NCI-H1048 (cell line): ENCODE measurements at places on chromosomes 12 and 14.

DNA sequence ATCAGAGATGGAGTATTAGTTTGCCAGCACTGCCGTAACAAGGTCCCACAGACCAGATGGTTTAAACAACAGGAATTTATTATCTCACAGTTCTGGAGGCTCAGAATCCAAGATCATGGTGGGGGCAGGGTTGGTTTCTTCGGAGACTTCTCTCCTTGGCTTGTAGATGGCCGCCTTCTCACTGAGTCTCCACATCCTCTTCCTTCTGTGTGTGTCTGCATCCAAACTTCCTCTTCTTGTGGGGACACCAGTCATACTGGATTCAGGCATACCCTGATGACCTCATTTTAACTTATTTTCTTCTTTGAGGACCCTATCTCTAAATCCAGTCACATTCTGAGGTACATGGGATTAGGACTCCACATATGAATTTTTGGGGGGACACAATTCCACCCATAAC is 455.5 kb downstream of the RGS6 start:
- DNase-seq, result no peak

DNA sequence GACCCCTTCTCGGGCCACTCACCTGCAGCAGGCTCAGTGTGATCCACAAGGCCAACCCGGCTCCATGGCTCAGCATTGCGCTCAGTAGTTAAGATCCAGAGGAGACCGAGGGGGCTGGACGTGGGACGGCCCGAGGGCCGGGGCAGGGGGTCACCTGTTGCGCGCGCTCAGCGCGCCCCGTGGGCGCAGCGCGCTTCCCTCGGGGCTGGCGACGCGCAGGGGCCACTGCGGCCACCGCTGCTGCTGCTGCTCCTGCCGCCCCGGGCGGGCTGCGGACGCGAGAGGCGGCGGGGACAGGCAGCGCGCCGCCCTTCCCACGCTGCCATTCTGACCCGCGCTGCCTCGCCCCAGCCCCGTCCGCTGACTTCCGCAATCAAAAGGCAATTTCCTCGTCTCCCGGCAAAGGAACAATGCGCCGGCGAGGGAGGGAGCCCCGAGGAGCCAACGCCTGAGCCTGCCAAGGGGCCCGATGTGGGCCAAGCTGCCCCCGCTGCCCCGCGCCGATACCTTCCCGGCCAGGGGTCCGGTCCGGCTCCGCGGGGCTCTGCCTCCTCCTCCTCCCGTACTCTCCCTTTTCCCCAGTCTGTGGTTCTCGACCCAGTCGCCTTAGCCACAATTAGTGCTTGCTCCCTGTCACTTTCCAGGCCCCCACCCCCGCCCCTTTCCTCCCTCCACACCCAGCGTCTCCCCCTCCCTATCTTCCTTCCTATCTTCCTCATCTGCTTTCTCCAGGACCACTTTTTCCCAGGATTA is 27.3 kb downstream of the PTPRB start:
- no peak for DNase-seq

GRCh38 chr12:19894803-19895202 is 455.5 kb downstream of the AEBP2 start:
- no peak for DNase-seq

DNA sequence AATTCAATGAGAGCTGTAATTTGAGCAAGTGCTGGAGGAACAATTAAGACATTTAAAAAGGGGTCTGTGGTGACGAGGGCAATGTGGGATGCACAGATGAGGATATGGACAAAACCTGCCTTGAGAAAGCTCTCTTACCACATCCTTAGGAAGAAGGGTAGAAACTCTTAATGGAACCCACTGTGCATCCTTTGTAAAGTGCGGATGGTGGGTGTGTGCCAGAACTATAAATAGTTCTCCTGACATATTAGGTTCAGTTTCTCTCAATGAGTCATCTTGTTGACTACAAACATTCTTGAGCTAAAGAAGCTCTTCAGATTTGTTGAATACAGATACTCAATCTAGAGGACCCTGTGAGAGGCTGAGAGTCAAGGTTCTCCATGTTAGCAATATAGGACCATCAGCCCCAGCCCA is 106.1 kb upstream of the ANO4 start:
- no peak for DNase-seq

DNA sequence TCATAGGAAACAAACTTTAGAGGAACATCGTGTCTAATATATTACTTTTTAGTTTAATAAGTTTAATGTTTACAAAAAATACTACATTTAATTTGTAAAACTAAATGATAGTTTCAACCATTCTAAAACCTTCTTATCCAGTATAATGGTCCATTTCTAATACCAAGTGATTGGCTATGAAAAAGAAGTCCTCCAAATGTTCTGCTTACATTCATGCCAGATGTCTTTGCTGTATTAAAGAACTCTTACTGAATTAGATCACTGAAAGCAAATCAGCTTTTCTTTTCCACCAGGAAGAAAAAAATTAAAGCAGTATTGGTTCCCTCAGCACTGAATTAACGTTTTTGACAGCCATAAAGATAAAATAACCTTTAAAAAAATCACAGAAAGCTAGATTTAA is 3.7 kb downstream of the NOVA1 start:
- DNase-seq, result no peak

- DNase-seq, result no peak
These were observed 58.0 kb upstream of the PSMA6 start for GRCh38 chr14:35234012-35234805.

- DNase-seq, result no peak
These were observed 514.0 kb downstream of the FUT8 start for GRCh38 chr14:65926504-65926903.

DNA sequence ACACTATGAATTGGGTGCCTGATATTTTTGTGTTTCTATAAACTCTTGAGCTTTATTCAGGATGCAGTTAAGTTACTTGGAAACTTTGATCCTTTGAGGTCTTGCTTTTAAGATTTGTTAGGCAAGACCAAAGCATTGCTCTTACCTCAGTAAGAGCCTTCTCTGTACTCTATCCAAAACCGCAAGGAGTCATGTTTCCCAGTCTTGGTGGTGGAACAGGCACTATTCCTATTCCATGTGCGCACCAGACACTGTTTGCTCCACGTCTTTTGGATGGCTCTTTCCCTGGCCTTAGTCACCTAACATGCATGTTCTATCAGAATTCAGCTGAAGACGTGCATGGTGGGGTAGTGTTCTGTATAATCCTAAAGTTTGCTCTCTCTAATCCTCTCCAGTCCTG is 23.5 kb downstream of the CSRP2 start:
- DNase-seq, result no peak

- no peak for DNase-seq
These were observed 190.8 kb downstream of the NUAK1 start for GRCh38 chr12:105947906-105948305.

- DNase-seq, result no peak
These were observed 79.9 kb downstream of the ARF6 start for GRCh38 chr14:49972823-49973222.

DNA sequence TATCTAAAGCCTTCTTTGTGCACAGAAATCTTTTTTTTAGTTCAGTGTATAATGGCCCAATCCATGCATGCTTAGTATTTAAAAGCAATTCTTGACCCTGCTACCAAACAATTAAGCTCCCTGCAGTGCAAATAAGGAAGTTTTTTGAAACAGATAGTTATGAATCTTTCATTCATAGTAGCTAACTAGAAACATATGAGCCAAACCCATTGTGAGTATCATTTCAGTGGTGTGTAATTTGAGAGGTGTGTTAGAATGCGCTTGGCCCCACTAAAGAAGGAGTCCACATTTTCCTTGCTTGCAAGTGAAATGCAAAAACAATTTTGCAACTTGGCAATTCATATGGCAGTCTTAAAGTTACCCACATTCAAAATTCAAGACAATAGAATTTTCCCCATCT is 14.4 kb downstream of the EPS8 start:
- DNase-seq, result no peak

- DNase-seq, result no peak
These were observed 14.5 kb downstream of the WSB2 start for GRCh38 chr12:118046430-118046829.

- DNase-seq, result no peak
These were observed 527 bp downstream of the CAMKK2 start for GRCh38 chr12:121295746-121296617.

DNA sequence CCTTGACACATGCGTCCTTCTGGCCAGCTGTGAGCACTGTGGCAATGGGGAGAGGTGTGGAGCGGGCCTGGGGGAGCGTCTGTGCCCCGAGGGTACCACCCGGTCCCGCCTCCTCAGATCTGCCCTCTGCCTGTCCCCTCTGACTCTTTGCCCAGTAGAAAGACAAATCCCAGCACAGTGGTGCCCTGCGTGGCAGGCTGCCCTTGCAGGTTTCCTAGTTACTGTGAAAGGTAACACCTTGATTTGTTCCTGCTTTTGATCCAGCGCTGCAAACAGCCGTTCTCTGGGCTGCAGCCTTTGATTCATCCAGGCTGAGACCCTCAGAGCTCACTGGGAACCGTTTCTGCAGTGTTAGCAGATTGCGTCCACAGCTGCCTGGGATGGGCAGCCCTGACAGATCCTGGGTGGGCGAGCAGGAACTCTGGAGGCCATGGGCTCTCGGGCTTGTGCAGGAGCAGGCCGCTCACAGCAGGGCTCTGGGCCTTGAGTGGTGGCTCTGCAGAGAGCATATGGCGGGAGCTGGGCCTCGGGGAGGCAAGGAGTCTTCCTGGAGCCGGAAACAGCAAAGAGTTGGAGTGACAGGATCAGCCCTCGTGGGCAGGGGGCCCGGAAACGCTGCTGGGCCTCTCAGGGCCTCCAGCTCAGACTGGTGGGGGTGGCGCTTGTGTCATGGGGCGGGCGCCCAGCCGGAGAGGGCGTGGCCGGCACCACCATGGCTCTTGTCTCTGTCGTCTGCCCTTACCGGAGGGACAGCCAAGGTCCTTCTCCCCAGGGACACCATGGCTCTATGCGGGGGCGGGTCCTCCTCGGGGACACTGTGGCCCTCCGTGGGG is 16.6 kb downstream of the FBRSL1 start:
- no peak for DNase-seq

DNA sequence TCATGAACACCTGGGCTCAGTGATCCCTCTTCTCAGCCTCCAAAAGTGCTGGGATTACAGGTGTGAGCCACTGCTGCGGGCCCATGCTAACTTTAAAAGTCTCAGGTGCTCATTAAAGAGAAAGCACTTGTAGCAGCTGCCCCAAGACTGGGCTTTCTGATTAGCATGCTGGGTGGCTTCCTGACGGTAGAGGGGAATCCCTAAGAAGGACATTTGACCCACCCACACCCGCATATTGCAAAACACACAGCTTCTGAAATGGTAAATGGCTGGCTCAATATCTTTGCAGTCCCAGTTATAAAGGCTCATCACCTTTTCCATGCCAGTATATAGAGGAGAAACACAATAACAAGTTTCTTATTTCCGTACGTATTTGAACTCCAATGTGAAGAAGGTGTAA is 19.3 kb upstream of the BICD1 start:
- DNase-seq, result no peak

GRCh38 chr14:68346556-68347343 is 446.1 kb downstream of the ZFP36L1 start:
- DNase-seq, result no peak

- DNase-seq, result no peak
These were observed 81.0 kb downstream of the CLMN start for GRCh38 chr14:95238487-95239298.

DNA sequence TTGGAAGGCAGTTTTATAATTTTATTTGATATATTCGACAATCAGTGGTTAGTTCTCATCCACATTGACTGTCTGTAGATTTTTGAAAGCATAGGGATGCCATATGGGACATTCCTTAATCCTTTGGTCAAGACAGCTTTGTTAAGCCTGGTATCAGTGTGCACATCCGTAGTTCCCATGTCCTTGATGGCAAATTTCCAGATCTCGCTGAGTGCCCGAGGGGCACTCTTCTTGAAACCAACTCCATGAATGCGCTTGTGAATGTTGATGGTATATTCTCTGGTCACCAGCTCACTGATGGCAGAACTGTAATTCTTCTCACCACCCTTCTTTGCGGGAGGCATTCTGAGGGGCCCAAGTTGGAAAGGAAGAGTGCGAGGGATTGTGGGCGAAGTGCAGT is 6.1 kb upstream of the DENND5B start:
- DNase-seq, result no peak

- DNase-seq, result no peak
These were observed 96.3 kb downstream of the PAX9 start for GRCh38 chr14:36757734-36758601.

GRCh38 chr14:60665177-60665550 is 15.9 kb upstream of the SIX1 start:
- no peak for DNase-seq

- DNase-seq, result no peak
These were observed 187.4 kb upstream of the PRMT8 start for GRCh38 chr12:3303410-3304136.

DNA sequence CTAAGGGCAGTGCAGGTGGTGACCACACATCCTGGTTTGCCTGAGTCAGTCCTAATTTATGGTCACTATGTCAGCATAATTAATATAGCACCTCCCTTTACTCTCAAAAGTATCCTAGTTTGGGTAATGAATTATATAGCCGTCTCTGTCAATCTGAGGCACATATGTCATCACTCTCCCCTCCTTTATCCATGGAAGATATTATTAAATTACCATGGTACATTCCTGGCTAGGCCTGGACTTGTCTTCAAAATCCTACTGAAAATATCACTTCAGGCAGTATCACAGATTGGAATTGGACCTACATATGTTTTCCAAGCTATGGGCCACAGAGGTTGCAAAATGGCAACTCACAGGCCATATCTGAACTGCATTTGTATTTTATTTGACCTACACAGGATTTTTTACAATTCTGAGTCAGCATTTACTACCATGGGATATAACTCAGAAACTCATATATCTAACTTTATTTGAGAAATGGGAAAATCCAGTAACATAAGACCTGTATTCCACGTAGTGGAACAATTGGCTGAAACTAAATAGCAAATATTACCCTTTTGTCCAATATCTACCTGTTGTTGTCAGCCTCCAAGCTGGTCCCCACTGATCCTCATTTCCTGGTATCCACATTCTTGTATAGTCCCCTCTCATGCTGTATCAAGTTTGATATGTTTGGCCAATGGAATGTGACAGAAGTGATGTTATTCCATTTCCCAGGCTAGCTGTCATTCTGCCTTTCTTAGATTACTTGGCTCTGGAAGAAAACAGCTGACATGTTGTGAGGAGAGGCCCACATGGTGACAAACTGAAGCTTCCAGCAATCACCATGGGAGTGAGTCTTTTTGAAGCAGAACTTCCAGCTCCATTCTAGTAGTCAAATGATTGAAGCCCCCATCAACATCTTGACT is 102.5 kb upstream of the MDM1 start:
- DNase-seq, result no peak

DNA sequence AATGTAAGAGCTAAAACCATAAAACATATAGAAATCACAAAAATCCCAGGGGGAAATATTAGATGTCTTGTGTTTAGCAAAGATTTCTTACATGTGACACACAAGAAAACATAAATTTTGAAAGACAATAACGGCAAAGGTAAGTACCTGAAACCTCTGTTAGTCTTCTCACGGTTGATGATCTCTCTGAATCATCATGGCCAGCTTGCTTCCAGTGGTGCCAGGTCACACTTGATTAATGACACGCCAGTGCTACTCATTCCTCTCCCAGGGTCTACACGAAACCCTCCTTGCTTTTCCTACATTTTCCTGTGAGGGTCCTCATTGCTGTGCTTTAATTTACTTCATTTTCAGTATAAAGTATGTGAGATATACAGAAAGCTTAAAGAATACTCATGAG is 114.4 kb upstream of the PARP11 start:
- DNase-seq, result no peak
